LHCN-M2 (cell line): ENCODE measurements at places on chromosomes 11 and 22.

GRCh38 chr11:117828611-117829368 lies 4.2 kb upstream of the FXYD2 start:
- peak; percentile 68 for DNase-seq

- no peak for DNase-seq
These were observed 66.9 kb downstream of the SPON1 start for GRCh38 chr11:14029440-14029839.

GRCh38 chr22:44711690-44712555 lies 9.9 kb downstream of the PRR5 start:
- peak; percentile 82 for DNase-seq

GRCh38 chr22:46451741-46452140 lies 85.7 kb downstream of the CELSR1 start:
- no peak for DNase-seq

- DNase-seq, result no peak
These were observed 36.2 kb downstream of the LMO1 start for GRCh38 chr11:8227156-8228152.

GRCh38 chr11:2355000-2355644 lies 22.0 kb upstream of the CD81 start:
- no peak for DNase-seq

- DNase-seq, result no peak
These were observed 6.4 kb upstream of the MUC6 start for GRCh38 chr11:1042626-1043562.

- no peak for DNase-seq
These were observed 2.0 kb downstream of the LRRC4C start for GRCh38 chr11:41457216-41458014.

DNA sequence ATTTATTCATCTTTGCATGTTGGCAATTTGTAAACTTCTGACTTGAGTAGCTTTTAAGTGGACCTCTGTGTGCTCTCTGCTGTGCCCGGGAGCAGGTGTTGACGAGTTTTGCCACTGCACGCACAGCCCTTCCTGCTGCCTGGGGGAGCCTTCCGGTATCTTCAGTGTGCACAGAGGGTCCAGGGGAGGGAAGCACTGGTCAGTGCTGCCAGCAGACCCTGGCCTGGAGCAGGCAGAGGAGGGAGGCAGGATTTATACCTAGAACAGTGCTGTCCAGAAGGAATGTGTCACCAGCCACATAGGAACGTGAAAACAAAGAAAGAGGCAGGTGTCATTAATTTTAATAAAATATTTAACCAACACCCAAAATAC lies 403.6 kb downstream of the TBC1D22A start:
- no peak for DNase-seq

GRCh38 chr22:28015046-28015425 lies 96.0 kb upstream of the PITPNB start:
- no peak for DNase-seq

DNA sequence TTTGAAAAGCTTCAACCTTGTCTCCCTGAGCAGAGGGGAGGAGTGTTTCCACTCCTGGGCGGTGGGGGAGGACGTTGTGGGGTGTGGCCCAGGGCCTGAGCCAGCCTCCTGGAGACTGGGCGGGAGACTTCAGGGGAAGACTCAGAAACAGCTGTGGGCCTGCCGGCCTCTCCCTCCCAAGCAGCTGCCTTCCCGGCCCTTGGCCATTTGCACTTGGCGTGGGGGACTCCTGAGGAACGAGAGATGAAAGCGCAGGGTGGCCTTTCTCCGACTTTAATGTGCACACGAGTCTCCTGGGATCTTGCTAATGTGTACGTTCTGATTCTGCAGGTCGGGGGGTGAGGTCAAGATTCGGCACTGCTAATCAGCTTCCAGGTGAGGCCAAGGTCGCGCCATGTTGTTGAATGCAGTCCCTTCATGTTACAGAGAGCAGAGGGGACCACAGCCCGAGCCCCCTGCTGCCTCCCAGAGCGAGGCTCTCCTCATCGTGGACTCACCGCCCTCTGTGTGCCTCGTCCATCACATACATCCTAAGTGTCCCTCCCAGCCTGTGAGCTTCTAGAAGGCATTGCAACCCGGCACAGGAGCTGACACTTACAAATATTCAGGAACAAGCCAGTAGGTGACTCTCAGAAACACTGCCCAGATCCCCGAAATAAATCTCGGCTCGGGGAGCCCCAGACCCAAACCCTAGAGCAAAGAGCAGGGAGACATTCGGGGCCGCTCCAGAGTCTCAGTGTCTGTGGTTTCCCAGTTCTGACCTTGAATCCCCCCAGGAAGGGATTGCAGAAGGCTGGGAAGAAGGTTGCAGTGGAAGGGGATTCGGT lies 7.7 kb downstream of the LIF start:
- peak; percentile 89 for DNase-seq
